ENCODE measurements at places on chromosomes 3 and 15.
A peak's percentile ranks its signal among the peaks of the same experiment; 100 is the strongest.

DNA sequence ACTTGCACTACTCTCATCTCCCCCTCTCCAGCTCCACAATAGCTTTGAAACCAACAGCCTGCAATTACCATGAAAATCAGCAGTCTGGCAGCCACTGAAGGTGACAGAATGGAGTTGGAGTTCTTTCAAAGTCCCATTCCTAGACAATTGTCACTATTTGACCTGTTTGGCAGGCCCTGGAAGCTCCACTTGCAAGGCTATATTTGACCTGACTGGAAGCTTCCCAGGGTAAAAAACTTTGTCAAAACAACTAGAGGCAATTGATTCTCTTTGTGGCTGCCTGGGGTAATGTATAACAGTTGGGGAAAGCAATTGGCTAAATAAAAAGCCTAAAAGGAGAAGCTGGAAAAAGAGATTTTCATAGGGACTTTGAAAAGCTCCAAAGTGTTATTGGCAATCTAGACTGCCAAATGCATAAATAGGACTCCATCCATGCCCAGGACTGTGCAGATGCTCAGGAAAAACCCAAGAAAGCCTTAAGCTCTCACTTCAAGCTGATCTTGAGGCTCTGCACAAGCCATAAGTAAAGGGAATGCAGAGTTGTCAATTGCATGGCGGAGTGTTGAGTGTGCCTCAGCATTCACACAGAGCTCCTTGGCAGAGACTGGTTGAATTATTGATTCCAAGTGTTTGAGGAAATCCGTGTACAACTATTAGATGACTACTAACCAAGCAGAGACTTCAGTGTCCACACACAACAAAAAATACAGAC lies 18.3 kb downstream of the GREM1 start:
- H3K4me3 ChIP-seq: no peak overlapping the region
- no peaks in the 10 kb centered on the region for H3K27me3 ChIP-seq
- H3K36me3 ChIP-seq: no peaks in the 10 kb centered on the region
- DNase-seq: no peak

- H3K36me3 ChIP-seq: no peaks in the 10 kb centered on the region
- no peak overlapping the region for H3K4me3 ChIP-seq
- no peak for DNase-seq
- no peak overlapping the region for H3K27ac ChIP-seq
- no peaks in the 10 kb centered on the region for H3K27me3 ChIP-seq
These were observed 104.8 kb downstream of the FBLN2 start for GRCh38 chr3:13653631-13654279.

GRCh38 chr3:110243081-110243480 lies 828.5 kb upstream of the NECTIN3 start:
- no peaks in the 10 kb centered on the region for H3K36me3 ChIP-seq
- DNase-seq: no peak
- H3K4me3 ChIP-seq: no peak overlapping the region
- H3K27me3 ChIP-seq: no peaks in the 10 kb centered on the region

GRCh38 chr3:128870347-128870746 lies 9.1 kb upstream of the ACAD9 start:
- no peak overlapping the region for H3K4me3 ChIP-seq
- no peak for DNase-seq
- no peak overlapping the region for H3K27ac ChIP-seq
- H3K27me3 ChIP-seq: no peaks in the 10 kb centered on the region
- H3K4me1 ChIP-seq: peaks cover 8% of the 10 kb centered on the region
- H3K36me3 ChIP-seq: no peaks in the 10 kb centered on the region

DNA sequence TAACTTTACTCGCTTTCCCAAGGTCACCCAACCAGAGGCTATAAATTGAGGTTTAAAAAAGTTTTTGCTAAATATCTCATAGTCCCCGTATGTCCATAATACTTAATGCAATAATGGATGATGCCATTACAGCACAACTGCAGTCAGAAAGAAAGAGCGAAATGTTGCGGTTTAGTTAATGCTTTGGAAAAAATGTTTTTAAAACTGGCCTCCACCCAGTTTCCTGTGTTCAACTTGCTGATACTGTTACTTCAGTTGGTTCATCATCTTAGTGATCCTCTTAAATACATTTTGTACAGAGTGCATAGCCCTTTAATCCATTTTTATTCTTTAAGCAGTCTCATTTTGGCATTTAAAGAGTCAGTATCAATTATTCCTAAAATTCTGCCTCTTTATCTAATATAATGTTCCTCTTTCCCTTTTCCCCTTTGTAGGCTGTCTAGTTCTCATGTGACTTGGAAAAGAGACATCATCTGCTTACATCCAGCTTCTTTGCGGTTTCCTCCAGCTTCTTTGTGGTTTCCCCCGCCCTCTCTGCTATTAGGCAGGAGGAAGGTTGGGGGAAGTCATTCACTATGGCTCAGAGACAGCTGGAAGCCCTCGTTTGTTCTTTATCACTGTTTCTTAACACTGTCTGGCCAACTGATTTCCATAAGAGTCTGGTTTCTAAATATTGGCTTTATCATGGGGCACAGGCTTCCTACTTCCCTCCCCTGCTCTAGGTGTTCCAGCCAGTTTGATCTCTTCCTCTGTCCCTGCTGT lies 154.3 kb downstream of the GOLIM4 start:
- no peaks in the 10 kb centered on the region for H3K4me1 ChIP-seq
- no peak overlapping the region for H3K27ac ChIP-seq
- H3K36me3 ChIP-seq: no peaks in the 10 kb centered on the region

GRCh38 chr3:192917028-192917403 lies 640 bp downstream of the MB21D2 start:
- DNase-seq: peak; percentile 87
- H3K27me3 ChIP-seq: no peaks in the 10 kb centered on the region
- peak overlapping the region; percentile 82 for H3K4me3 ChIP-seq
- peak overlapping the region; percentile 92 for H3K27ac ChIP-seq
- H3K36me3 ChIP-seq: no peaks in the 10 kb centered on the region

DNA sequence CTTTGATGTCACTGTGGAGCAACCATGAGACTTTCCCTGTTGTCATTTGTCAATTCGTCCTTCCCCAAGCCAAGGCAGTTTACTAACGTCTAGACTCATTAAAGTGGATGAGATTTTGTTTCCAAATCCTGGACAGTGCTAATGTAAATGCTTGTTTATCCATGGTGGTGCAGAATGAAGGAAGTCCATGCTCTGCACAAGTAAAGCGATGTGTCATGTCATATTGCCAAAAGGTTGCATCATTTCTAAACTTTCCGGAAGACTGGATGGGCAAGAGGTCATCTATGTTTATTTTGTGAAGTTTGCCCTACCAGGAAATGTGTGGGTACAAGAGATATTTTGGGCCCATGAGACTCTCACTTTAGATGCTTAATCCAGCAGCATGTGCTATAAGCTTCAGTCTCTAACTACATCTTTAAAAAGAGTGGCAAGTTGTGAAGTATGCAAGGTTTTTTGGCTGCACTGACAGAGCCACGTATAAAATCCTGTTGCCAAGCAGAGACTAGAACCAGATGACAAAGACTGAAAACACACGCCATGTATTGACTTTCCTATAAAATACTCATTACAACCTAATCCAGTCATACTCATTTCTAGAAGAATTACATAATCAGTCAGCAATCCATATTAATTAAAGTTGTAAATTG lies 72.1 kb upstream of the FNDC3B start:
- no peaks in the 10 kb centered on the region for H3K4me1 ChIP-seq
- peak overlapping the region; percentile 61 for H3K27ac ChIP-seq
- no peaks in the 10 kb centered on the region for H3K27me3 ChIP-seq
- no peaks in the 10 kb centered on the region for H3K36me3 ChIP-seq
- DNase-seq: no peak

All from right atrium auricular region (tissue), 2 donors.